CD4-positive, alpha-beta T cell treated with Interleukin-15 for 4 hours (primary cell): ENCODE measurements at places on chromosomes 7 and 10.

GRCh38 chr10:23918090-23918723 lies 290.7 kb upstream of the KIAA1217 start:
- DNase-seq: no peak

GRCh38 chr7:50155755-50156154 lies 62.7 kb upstream of the ZPBP start:
- DNase-seq: no peak

- DNase-seq: no peak
These were observed 5.1 kb downstream of the FLNC start for GRCh38 chr7:128835231-128835751.

DNA sequence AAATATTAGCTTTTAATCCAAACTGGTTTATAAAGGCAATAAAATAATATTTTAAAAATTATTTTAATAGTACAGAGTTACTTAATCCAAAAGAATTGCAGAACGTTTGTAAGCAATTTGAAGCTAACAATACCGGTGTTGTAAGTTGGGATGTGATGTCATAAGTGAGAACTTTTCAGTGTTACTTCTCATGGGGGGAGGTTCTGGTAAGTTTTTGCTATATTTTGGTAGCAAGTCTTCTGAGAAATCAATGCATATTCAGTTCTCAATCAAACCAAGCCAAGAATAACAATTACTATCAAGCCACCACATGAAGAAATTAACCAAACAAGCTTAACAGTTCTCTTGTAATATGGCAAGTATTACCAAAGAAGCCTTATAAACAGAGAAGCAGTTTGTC lies 147.1 kb upstream of the ASAH2 start:
- no peak for DNase-seq

DNA sequence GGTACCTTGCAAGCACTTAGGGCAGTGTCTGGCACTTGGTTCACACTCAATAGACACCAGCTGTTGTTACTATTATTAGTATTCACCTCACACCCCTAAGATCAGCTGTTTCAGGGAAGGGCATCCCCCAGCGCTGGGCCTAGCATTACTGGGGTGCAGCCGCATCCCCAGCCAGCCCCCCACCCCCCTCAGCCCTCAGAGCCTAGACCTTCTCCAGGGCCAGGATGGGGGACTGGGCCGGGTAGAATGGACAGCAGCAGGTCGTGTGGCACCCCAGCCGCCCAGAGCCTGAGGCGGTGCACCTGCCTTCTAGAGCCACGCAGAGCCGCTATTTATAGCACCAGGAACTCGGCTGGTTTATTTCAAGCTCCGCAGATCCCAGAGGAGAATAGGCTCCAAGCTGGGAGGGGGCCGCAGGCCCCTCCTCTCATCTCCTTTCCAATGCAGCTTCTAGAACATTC lies 60.5 kb downstream of the GTF2IRD1 start:
- DNase-seq: no peak

DNA sequence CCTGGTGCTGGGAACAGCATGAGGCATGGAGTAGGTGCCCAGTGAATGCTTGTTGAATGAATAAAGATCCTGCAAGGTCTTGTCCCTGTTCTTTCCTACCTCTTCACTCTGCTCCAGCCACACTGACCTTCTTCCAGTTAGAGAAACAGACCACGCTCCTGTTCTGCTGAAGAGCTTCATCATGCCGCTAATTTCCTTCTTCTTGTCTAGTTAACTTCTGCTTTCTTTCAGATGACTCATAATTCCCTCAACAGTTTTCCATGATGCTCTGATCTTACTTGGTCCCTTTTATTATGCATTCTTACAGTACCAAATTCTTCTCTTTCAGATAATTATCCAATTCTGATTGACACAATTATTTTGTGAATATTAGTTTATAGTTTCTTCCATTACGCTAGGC lies 59.5 kb upstream of the C1QL3 start:
- DNase-seq: no peak

DNA sequence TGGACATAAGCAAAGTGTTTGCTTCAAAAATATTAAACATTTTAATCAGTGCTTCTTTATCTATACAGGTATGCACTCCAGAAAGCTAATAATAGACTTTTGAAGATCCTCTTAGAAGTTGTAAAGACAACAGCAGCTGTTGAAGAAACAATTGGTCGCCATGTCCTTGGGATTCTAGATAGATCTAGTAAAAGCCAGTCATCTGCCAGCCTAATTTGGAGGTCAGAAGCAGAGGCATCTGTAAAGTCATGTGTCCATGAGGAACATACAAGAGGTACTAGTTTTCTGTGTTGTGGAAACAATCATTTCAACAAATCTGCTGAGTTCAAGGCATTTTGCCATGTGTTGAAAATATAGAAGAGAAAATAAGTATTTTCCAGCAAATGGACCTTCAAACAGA lies 89.3 kb downstream of the CYP51A1 start:
- DNase-seq: no peak

DNA sequence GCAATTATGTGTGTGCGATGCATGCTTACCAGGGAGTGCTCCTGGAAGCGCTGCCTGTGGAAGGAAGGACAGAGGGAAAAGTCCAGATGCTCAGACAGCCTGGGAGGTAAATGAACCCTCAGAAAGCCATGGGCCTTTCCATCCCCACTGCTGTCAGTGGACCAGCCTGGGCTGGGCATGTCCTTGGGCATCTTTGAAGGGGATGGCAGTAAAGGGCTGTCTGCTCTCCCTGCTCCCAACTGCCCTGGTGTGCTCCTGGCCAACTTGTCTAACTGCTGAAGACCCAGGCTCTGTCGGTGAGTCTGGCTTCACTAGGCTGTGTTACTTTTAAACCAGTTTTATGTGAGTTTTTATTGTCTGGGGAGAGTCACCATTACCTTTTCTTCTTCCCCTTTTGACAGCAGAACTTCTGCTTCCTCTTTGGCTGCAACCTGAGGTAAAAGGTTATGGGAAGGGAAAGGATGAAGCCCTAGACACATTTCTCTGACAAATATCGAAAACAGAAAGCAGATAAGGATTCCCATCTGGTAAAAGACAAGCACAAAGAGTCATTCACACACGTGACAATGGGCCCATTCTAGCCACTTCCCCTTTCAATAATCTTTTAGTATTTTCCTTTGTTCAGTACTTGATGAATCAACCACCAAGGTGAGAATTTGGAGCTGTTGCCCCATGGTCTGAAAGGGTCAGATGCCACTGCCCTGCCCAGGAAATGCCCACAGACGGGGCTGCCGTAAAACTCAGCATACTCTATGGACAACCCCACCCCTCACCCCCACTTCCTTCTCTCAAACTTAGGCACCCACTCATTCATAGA lies 27.6 kb upstream of the PIK3AP1 start:
- DNase-seq: no peak
